ENCODE measurements at places on chromosomes 2 and 18. TPM values are rescaled to one million over a fixed set of nuclear protein-coding genes. Genes with fewer than 3 reads are reported as not detected.

The PARD3B gene
- 36.2 TPM for total RNA-seq

The TRABD2A gene
- total RNA-seq, result 0.77 TPM

The SLC35F6 gene
- 26.6 TPM for total RNA-seq

The MAPK4 gene
- 16.1 TPM for total RNA-seq

The HOXD3 gene
- total RNA-seq, result 3.0 TPM

The CHRND gene
- 3.9 TPM for total RNA-seq

The AGAP1 gene
- 117 TPM for total RNA-seq

The CXCR1 gene
- total RNA-seq, result 0.33 TPM

The GKN1 gene
- total RNA-seq, result not detected
